Thymus (tissue), 14 donors: ENCODE measurements at places on chromosomes 4 and X.

DNA sequence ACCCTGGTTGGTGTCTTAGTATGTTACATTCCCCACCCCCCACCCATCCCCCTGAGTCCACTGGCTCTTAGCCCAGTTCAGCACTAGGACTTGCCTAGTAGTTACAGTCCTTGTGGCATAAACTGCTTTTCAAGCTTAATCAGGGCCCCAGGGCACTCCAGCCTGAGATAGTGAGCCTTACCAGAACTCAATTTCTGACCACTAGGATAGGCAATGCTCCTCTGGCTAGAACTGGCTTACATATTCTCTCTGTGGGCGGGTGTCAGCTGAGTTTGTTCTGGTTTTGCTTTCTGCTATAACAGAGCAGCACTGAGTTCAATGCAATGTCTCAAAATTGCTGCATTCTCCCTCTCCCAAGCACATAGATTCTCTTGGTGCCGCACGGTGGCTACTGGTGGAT, 391.4 kb upstream of the DIPK2B start:
- H3K36me3 ChIP-seq = no peaks in the 10 kb centered on the region
- no peak for DNase-seq
- no peaks in the 10 kb centered on the region for H3K27me3 ChIP-seq
- H3K4me3 ChIP-seq = no peak overlapping the region
- no peaks in the 10 kb centered on the region for H3K4me1 ChIP-seq

GRCh38 chr4:153257151-153257620, 52.9 kb downstream of the TRIM2 start:
- peaks cover 9% of the 10 kb centered on the region for H3K4me1 ChIP-seq
- H3K36me3 ChIP-seq = no peaks in the 10 kb centered on the region
- H3K27ac ChIP-seq = no peak overlapping the region
- H3K27me3 ChIP-seq = no peaks in the 10 kb centered on the region
- no peak for DNase-seq
- no peak overlapping the region for H3K4me3 ChIP-seq

GRCh38 chr4:86441175-86441936, 81.5 kb upstream of the MAPK10 start:
- no peaks in the 10 kb centered on the region for H3K36me3 ChIP-seq
- H3K4me1 ChIP-seq = no peaks in the 10 kb centered on the region
- H3K4me3 ChIP-seq = no peak overlapping the region
- no peak overlapping the region for H3K27ac ChIP-seq
- no peaks in the 10 kb centered on the region for H3K27me3 ChIP-seq
- no peak for DNase-seq

DNA sequence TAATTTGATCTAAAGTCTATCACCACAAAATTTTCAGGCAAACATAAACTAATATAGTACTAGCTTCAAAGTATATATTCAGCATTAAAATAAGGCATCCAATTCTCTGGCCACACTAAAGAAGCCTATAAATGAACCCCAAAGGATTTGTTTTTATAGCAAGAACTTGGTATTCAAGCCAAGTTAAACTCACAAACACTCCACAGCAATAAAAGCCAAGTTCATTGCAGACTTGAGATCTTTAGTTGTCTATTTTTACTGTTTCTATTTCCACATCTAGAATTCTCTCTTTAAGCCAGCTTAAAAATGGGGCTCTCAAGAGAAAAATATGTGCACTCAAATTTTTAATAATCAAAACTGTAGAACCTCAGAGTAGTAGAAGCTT, 51.1 kb downstream of the WDFY3 start:
- H3K36me3 ChIP-seq = no peaks in the 10 kb centered on the region
- no peak overlapping the region for H3K27ac ChIP-seq
- H3K4me1 ChIP-seq = no peaks in the 10 kb centered on the region
- H3K4me3 ChIP-seq = no peak overlapping the region
- no peaks in the 10 kb centered on the region for H3K27me3 ChIP-seq
- DNase-seq = no peak

DNA sequence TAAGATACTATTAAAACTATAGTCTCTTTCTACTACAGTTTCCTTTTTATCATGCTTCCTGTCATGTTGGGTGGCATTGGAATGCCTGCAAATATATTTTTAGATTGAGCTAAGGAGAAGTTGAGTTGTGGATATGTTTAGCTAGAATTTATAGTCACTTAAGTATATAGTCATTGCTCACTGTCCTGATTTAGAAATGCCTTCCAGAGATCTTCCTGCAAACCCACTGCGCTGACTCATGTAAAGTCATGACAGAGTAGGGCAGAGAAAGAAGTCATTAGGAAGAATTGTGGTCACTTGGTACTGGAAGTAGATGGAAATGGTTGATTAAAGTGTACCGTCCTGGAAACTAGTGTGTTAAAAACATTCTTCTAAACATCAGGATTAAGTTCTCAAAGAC, 490.3 kb upstream of the PABPC4L start:
- H3K4me1 ChIP-seq = no peaks in the 10 kb centered on the region
- H3K27ac ChIP-seq = no peak overlapping the region
- H3K36me3 ChIP-seq = no peaks in the 10 kb centered on the region
- no peak overlapping the region for H3K4me3 ChIP-seq
- H3K27me3 ChIP-seq = no peaks in the 10 kb centered on the region

GRCh38 chr4:148330724-148331123, 111.5 kb downstream of the NR3C2 start:
- no peaks in the 10 kb centered on the region for H3K36me3 ChIP-seq
- H3K27ac ChIP-seq = no peak overlapping the region
- no peak for DNase-seq
- no peaks in the 10 kb centered on the region for H3K4me1 ChIP-seq

DNA sequence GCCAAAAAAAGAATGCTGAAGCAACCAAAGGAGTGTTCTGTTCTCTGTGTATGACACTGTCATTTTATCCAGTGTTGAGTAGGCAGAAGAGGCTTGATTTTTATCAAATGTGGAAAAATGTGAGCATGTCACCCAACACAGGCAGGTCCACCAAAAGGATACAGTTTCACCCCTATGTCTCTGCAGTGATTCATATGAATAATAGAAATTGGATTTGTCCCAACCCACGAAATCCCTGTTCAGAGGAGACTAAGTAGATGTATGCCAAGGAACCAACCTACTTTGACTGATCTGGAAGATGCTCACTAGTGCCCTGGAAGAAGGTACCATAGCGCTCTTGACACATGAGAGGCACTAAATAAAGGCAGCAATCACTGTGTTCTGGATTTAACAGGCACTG, 72.5 kb downstream of the FGF13 start:
- H3K27me3 ChIP-seq = no peaks in the 10 kb centered on the region
- no peak overlapping the region for H3K27ac ChIP-seq
- H3K4me3 ChIP-seq = no peak overlapping the region
- no peaks in the 10 kb centered on the region for H3K4me1 ChIP-seq

GRCh38 chr4:60962286-60962685, 237.8 kb upstream of the ADGRL3 start:
- H3K4me3 ChIP-seq = no peak overlapping the region
- no peaks in the 10 kb centered on the region for H3K36me3 ChIP-seq
- no peaks in the 10 kb centered on the region for H3K27me3 ChIP-seq
- no peaks in the 10 kb centered on the region for H3K4me1 ChIP-seq

- H3K4me3 ChIP-seq = no peak overlapping the region
- no peak overlapping the region for H3K27ac ChIP-seq
- H3K27me3 ChIP-seq = no peaks in the 10 kb centered on the region
Observed at GRCh38 chr4:2828758-2829181, 14.9 kb upstream of the ADD1 start.

DNA sequence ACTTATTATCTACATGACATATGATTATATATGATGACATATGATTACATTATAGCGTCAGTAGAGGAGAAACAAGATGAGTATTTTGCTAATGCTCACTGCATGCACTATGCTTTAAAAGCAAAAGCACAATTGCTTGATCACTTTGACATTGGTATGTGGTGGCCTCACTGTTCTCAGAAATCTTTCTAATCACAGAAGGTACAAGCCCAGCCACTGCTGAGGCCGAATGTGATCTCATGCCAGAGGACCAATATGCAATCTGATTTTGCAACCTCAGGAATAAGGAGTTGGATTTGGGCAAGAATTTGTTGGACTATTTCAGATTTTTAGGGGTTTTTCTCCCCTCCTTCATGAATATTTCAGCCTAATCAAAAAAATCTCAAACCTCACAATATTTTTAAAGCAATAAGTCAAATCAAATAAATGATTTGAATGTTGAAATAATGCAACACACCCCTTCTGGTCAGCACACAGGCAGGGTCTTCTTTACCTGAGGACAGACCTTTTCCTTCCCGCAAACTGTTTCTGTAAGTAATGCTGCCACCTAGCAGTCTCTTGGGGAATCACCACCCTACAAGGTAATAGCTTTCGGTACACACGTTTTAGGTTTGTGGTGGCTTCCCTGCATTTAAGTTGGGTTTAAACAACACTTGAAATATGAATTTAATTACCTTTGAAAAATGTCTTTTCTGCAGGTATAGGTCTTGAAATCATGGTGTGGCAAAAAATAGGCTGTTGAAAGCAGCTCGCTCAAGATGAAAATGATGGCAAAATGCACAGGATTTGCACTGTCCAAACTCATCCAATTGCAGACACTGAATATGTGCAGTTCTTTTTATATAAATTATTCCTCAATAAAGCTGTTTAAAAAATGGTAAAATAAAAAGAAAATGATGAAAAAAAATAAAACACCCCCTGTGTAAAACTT, 4.8 kb upstream of the CXCL13 start:
- peak; percentile 18 for DNase-seq
- peaks cover 7% of the 10 kb centered on the region for H3K27me3 ChIP-seq
- H3K36me3 ChIP-seq = no peaks in the 10 kb centered on the region
- no peak overlapping the region for H3K27ac ChIP-seq
- H3K4me3 ChIP-seq = no peak overlapping the region

GRCh38 chr4:185196437-185196836, 7.4 kb downstream of the CFAP97 start:
- no peaks in the 10 kb centered on the region for H3K4me1 ChIP-seq
- no peaks in the 10 kb centered on the region for H3K36me3 ChIP-seq
- H3K27me3 ChIP-seq = no peaks in the 10 kb centered on the region
- DNase-seq = no peak
- H3K27ac ChIP-seq = no peak overlapping the region
- H3K4me3 ChIP-seq = no peak overlapping the region
